Right renal pelvis (tissue), 4 donors: ENCODE measurements at places on chromosomes 5 and 9.
A peak's percentile ranks its signal among the peaks of the same experiment; 100 is the strongest.

DNA sequence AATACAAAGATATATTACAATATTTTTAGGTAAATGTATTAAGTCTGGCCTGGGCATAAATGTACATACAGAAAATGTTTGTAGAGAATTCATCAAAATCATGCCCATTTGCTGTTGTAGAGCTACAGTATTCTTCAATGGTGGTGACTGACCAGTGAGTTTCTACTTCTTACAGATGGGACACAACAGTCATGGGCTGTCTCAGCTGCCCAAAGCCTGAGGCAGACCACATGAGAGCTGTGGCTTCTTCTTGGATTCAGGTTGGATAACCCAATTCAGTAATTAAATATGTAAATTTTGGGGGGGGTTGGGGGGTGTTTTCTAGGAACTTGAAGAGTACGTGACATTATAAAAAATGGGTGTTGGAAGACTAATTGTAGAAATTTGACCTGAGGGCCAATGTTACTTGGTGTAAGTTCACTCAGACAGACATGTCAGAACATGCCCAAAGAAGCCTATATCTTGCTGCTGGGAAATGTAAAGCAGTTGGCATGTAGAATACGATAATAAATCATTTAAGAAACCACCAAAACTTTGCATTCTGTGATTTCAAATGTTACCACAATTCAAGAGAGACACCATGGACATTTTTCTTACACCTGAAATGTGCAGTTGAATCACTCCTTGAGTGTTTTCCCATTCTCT is 17.9 kb downstream of the STARD4 start:
- no peak for DNase-seq

DNA sequence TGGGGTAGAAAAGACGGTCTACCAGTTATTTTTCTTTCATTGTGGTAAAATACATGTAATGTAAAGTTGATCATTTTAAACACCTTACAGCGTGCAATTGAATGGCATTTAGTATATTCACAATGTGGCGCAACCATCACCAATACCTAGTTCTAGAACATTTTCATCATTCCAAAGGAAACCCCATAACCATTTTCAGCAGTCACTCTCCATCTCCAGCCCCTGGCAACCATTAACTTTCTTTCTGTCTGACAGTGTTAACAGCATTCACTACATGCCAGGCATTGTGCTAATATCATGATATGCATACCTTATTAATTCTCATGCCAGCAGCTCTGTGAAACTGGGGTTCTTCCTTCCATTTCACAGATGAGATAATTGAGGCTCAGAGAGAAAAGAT is 32.0 kb downstream of the PTGS1 start:
- no peak for DNase-seq

GRCh38 chr9:91714020-91714806 is 235.8 kb downstream of the ROR2 start:
- DNase-seq: peak; percentile 26

DNA sequence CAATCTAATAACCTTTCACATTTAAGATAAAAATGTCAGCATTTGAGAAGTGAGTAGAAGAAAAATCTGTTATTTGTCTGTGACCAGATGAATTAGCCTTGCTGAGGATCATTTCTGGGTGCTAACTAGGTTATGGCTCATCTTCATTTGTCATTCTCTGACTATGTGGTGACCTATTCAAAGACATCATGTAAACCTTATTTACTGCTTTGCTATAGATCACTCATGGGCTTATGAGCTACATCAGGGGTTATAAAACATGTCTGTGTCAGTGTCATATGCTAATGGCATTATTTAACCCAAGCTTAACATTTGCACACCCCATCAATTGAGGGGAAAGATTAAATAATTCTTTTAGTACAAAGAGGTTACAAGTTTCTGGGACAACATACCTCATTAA is 555.5 kb upstream of the CYLC2 start:
- no peak for DNase-seq

DNA sequence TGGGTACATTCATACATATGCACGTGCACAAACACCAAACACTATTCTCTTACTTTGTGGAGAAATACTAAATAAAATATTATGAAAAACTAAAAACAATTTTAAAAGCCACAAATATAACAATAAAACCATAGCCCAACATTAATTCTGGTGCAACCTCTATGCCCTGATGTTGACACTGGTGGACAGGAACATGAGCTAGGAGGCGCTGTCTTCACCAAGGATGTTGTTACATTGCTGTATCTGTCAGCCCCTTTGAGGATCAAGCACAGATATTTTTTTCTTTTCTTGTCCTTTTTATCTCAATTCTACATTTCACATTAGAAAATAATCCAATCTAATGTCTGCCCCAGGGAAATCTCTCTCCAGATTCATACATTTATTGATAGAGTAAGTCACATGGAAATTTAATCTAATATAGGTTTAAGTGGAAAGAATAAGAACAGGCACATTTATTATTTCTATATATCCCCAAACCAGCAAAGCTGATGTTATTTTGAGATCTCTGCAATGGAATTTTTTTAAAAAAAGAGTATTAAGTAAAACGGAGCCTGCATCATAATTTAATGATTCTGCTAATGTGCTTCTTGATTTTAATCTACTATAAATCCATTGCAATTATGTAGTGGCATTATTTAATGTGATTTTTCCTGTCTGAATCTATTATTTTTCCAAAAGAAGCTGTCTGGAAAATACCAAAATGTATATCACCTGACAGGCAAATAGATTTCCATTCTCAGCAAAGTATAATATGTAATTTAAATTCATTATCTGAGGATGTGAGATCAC is 716.5 kb downstream of the MTRR start:
- DNase-seq: no peak

DNA sequence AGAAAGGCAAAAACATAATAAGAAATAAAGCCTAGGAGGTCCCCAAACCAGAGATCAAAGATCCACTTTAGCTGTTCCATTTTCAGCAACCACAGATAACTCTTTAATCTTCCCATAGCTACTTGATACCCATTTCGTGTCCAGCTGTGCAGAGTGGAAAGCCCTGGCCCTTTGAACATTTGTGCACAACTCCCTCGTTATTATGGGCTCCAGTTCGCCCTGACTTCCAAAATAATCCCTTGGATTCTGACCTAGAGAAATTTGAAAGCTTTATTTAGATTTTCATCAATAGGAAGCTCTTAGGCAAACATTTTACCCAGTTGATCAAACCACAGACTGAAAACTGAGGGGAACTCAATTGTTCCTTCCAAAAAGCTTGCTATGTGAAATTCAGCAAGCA is 4.8 kb downstream of the MYOT start:
- DNase-seq: no peak

GRCh38 chr5:78613756-78614155 is 34.8 kb downstream of the LHFPL2 start:
- DNase-seq: no peak
